ENCODE measurements at places on chromosomes 12 and 14.

DNA sequence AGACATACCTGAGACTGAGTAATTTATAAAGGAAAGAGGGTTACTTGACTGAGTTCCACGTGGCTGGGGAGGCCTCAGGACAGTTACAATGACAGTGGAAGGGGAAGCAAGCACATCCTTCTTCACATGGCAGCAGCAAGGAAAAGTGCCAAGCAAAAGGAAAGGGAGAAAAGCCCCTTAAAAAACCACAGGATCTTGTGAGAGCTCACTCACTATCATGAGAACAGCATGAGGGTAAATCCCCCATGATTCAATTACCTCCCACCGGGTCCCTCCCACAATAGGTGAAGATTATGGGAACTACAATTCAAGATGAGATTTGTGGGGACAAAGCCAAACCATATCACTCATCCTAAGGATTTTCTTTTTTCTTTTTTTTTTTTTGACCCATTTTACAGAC is 177.8 kb upstream of the EEA1 start:
- no peak for DNase-seq

GRCh38 chr14:104865631-104866441 is 768 bp downstream of the CEP170B start:
- no peak for DNase-seq

- no peak for DNase-seq
These were observed 108.6 kb upstream of the TTC7B start for GRCh38 chr14:90924621-90925340.

GRCh38 chr14:56199982-56200577 is 81.9 kb downstream of the PELI2 start:
- DNase-seq: no peak

- DNase-seq: no peak
These were observed 139.2 kb downstream of the TGFB3 start for GRCh38 chr14:75842551-75842950.

DNA sequence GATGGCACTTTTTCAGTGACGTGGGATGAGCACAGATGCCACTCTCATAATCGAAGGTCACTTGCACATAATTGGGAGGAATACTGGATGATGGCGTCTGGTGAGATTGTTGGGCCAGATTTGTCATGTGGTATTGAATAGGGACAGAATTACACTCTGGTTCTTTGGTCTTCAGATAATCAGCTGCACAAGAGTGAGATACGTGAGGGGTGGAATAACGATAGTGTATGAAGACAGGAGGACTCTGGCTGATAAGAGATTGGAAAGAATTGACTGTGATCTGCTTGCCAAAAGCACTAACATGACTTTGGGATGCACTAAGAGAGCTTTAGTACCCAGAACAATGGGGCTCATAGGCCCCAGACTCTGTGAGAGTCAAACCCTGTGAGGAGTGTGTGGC is 7.0 kb upstream of the RABGGTA start:
- no peak for DNase-seq

DNA sequence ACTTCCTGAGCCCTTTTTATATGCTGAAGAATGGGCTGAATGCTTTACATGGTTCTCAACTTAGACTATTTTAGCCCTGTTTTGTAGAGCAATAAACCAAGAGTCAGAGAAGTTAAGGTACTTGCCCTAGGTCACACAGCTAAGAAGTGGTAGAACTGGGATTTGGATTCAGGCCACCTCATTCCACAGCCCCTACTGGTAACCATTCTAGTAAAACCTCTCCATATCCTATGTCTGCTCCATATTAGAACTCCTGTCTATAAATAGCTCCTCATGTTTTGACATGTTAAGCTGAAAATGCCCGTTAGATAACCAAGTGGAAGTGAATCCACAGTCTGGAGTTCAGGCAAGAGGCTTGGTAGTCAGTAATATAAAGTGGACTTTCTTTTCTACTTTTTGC is 111.6 kb downstream of the HECTD4 start:
- no peak for DNase-seq

DNA sequence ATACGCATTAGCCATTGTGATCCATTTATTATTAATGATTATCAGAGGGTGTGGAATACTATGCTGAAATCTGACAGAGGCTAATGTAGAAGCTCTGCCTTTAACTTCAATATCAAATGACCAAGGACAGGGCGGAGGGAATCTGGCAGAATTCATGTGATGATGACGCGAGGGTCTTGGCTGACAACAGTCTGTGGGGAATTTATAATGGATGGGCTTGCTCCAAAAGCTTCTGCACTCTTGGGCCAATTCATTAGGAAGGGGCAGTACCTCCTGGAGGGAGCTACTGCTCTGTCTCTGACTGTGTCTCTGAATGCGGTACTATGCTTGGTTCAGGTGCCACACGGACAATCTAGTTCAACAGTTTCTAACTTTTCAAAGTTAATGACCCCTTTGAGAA is 46.2 kb downstream of the GALNT8 start:
- DNase-seq: no peak

DNA sequence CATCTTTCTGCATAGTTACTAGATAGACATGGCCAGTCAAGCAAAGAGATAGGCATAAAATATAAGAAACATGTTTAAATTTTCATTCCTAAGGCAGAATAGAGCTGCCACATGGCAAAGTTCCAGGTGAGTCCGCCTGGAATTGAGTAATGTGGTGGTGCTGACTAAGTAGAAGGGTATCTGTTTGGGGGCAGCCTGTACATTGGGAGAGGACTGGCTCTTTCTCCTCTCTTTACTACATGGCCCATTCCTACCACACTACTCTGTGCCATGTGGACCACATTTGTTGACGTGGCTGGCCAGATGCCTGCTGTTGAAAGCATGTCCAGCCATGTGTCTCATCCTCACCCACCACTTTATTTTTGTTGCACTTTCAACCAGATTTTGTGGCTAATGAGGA is 354.0 kb downstream of the ETNK1 start:
- no peak for DNase-seq

GRCh38 chr14:94663965-94664704 is 51.9 kb downstream of the SERPINA3 start:
- no peak for DNase-seq

DNA sequence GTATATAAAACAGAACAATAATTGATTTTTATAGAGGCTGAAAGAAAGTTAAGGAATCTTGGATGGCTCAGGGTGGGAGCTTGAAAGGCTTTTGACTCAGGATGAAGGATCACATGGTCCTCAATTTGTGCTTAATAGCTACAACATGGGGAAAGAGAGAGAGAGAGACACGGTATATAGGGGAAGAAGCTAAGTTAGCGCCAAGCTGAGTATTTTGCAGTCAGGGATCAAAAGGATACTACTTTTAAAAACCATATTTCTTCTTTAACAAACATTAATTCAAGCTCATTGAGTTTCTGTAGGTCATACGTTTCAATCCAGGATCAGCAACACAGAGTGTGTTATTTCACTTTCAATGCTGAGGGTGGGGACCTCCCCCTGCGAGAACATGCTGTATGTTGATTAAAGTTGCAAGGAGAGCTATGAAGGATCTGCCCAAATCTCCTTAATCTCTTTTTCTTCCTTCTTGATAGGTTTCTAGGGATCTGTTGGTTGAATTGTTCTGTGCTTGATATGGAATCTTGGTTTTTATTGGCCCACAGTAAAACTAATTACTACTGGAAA is 133.1 kb upstream of the NUDT4 start:
- no peak for DNase-seq
